ENCODE measurements at places on chromosomes 3 and 15.

DNA sequence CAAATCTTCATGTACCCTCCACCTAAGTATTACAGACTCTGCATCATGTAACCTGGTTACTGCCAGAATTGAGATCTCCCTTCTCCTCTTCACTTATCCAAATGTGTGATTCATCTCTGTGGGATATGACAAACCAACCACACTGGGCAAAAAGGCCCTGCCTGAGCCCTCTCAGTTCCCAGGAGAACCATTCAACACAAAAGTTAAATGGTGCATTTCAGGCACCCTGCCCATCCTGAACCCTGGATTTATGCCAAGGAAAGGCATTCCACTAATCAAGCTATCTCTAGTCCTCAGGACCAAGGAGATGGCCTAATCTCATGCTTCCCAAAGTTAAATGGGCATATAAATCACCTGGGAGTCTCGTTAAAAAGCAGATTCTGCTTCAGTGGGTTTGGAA, 108.5 kb downstream of the TNIK start:
- DNase-seq: no peak

DNA sequence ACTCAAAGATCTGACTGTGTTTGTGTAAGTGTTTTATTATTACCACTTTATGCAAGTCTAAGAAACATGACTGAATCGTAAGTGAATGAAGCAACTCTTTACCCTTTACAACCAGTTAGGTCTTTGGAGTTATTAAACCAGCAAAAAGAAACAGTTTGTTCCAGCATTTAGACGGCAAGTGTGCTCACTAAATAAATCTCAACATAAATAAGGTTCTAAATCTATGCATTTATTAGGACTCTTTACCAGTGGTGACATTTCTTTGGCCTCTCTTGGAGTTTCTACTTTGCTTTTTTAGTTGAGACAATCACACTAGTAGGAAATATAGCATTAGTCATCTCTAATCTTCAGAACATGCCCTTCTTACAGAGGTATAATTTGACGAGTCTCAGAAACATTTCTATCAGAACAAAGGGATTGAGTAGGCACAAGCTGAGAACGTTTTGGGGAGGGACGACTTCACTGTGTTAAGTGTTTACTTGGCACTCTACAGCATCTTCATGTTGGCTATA, 739.9 kb upstream of the NR2F2 start:
- DNase-seq: no peak

DNA sequence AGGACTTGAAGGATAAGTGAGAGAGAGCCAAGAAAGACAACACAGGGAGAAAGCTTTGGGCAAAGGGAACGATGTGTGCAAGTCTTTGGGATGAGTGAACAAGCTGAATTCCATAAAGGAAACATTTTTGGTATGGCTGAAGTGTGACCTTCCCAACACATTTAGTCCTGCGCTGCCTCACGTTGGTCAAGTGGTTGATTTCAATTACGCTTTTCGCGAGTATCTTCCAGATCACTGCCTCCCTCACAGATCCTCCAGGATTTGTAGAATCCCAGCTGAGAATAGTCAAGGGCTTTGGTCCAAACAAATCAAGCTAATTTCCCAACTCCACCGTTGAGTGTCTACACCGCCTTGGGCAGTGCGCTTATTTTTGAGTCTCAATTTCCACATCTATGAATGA, 338.4 kb upstream of the ADAMTS9 start:
- DNase-seq: no peak

DNA sequence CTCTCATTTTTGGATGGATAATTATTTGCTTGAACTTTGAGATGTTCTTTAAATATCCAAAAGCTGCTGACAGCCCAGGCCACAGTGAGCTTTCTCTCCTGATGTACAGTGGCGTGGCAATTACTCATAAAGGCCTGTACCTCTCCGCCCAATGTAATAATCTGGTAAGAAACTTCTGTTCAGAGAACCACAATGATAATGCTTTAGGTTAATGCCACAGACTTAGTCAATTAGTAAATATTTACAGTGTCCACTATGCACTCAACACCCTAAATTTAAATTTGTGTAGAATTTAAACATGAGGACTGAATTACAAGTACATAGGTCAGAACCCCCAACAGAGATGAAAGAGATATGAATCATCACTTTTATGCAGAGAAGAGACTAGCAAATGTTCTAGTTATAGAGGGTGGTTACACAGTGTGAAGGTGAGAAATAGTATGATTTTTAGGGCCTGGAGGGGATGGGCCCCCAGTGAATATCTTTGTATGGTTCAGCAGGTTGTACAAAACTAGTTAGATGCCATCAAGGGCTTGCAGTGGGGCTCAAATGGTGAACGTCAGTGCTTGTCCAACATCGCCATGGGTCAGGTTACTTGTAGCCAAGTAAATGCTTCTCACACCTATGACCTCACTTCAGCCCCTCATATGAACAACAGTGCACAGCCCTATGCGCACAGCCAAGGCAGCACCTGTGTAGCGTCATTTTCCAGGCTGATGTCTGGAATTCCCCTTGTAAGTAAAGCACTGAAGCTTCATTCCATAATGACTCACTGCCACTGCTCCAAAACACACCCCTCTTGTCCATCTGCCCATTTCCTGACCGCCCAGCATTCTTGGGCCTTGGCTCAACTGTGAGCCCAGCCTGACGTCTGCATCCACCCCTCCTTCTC, 13.3 kb downstream of the ABHD2 start:
- DNase-seq: peak; percentile 68

- DNase-seq: no peak
Measured at GRCh38 chr3:71725271-71725991, at the start of gene EIF4E3. TSS of gene EIF4E3 (minus strand) at chr3:71725402. CDS start at chr3:71725367, 35 bp downstream.

- DNase-seq: no peak
Measured at GRCh38 chr3:8538913-8539312, 37.3 kb downstream of the LMCD1 start.

DNA sequence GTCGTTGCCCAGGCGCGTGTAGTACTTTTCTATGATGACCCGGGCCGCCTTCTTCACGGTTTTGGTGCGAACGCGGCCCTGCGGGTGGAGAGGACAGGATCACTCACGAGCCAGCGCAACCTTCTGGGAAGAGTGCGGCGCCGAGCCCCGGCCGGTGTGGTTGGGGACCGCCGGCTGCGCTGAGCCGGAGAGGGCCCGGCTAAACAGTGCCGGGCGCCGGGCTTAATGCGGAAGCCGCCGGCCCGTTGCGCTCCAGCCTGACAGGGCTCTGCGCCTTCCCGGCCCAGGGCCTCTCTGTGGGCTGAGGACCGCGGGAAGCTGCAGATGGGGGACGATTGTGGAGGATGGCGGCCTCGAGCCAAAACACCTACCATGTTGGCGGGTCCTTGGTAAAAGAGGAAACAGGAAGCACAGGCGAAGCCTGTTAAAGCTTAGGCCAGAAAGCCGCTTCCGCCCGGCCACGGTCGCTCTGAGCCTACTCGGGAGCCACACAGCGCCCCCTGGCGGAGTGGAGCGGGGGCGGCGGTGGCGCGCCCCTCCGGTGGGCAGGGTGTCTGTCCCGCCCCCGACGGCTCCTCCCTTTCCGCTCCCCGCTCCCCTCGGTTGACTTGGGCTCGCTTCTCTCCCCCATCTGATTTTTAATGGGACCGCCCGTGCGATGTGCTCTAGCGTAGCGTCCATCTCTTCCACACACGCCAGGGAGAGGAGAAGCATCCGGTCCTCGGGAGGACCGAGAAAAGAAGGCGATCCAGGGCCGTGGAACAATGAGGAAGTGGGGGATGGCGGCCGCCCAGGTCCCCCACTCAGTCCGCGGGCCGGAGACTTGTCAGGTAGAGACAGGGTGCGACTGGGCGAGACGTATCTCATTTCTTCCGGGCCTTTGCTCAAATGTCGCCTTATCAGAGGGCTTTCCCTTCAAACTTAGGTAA, at the start of gene RPS17:
Gene RPS17, minus strand, starts transcription at position 403 of the 929 bp plus-strand sequence. Its CDS starts 29 bp downstream, at position 374.
- peak; percentile 81 for DNase-seq

All from thoracic aorta (tissue), 2 donors.